Glutamatergic neuron (in vitro differentiated cells): ENCODE measurements at places on chromosomes 1 and 21.
A peak's percentile ranks its signal among the peaks of the same experiment; 100 is the strongest.

DNA sequence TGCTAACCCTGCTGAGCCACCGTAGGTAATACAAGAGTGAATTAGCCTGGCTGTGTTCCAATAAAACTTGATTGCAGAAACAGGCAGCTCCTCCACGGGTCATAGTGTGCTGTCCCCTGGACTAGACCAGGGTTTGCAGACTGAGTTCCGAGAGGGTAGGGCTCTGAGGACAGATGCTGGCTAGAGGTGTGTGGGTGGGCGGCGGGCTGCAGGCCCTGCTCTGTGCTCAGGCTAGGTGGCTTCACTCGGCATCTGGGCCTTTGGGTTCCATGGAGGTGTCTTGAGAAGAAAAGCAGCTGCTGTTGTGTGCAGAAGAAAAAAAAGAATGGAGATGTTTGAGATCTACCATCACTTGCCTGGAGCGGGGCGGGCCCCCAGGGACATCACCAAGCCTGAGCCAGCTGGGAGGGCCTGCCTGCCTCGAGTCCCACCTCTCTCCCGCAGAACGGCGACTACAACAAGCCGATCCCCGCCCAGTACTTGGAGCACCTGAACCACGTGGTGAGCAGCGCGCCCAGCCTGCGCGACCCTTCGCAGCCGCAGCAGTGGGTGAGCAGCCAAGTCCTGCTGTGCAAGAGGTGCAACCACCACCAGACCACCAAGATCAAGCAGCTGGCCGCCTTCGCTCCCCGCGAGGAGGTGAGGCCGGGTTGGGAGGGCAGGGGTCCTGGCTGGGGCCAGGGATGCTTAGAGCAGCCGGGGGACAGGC lies 7.9 kb downstream of the TMEM201 start:
- DNase-seq: no peak

- no peak for DNase-seq
Measured at GRCh38 chr1:14340002-14340785, 258.3 kb upstream of the KAZN start.

GRCh38 chr1:206685769-206686477 lies 1.2 kb downstream of the MAPKAPK2 start:
- DNase-seq: peak; percentile 60

DNA sequence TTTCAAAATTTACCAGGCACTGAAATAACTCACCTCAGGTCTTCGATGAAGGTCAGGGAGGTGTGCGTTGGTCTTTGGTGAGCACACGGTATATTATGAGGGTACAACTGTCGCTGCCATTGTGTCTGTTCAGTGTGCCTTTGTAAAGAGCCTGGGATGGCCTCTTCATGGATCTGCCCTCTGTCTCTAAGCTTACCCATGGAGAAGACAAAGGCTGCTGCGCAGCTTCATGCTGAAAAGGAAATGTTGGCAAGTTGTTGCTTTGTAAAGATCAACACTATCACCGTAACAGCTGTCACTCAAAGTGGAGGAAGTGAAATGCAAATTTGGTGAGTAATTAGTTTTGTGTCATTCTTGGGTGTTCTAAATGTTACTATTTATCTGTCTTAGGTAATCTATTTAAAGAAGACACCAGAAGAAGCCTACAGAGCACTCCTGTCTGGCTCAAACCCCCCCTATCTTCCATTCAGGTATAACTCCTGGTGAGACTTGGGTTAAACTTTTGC lies 71.6 kb downstream of the CDC14A start:
- no peak for DNase-seq

- no peak for DNase-seq
Measured at GRCh38 chr1:200183637-200184036, 156.1 kb downstream of the NR5A2 start.
